ENCODE measurements at places on chromosomes 4 and X.

DNA sequence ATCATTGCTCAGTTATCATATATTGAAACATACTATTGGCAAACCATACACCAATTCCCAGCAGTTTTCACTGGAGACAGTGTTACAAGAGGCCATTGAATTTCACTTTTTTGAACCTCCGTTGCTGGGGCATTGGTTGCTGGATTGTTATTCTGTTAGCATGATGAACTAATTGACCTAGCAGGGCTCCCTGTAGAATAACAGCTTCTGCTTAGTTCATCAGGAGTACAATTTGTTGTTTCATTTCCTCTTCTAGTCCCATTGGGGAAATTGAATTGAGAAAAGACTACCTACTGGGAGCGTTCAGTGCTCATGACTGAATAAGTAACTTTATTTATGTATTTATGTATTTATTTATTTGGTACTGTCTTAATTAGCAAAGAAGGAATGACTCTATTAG, 151.6 kb downstream of the SLIT2 start:
- no peak for DNase-seq

DNA sequence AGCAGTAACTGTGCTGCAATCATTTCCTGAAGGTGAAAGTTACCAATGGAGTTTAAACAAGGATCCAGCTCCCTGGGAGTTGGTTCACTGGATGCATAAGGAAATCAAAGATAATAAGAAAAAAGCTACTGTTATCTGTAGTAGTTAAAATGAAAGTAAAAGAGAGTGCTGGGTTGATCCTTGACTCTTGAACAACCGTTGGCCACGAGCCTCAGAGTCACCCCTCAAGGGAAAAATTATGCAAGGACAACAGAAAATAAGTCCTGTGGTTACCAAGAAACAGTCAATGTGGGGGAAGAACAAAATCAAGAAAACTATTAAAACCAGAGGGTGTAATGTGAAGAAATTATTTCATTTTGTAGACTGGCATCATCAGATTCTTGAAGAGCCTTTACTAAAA, 49.7 kb upstream of the DDIT4L start:
- DNase-seq, result no peak

GRCh38 chr4:175947117-175947722, 118.4 kb upstream of the WDR17 start:
- no peak for DNase-seq

- no peak for DNase-seq
Observed at GRCh38 chr4:181597766-181598165, 645.4 kb upstream of the TENM3 start.

DNA sequence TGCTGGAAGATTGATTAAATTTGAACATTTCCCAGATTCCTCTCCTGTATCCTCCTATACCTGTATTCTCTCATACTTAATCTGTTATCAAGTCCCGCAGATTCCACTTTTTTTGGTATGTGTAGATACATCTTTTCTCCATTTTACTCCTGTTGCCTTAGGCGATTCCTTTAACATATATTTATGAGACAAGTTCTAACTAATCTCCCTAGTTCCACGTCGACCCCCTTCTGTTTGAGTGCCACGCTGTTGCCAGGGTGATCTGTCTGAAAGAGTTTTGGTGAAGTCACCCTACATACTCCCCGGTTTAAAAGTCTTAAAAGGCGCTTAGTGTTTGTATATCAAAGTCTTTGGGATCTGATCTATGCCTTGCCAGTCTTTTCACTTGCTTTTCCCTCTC, 2.4 kb downstream of the HNRNPH2 start:
- no peak for DNase-seq

DNA sequence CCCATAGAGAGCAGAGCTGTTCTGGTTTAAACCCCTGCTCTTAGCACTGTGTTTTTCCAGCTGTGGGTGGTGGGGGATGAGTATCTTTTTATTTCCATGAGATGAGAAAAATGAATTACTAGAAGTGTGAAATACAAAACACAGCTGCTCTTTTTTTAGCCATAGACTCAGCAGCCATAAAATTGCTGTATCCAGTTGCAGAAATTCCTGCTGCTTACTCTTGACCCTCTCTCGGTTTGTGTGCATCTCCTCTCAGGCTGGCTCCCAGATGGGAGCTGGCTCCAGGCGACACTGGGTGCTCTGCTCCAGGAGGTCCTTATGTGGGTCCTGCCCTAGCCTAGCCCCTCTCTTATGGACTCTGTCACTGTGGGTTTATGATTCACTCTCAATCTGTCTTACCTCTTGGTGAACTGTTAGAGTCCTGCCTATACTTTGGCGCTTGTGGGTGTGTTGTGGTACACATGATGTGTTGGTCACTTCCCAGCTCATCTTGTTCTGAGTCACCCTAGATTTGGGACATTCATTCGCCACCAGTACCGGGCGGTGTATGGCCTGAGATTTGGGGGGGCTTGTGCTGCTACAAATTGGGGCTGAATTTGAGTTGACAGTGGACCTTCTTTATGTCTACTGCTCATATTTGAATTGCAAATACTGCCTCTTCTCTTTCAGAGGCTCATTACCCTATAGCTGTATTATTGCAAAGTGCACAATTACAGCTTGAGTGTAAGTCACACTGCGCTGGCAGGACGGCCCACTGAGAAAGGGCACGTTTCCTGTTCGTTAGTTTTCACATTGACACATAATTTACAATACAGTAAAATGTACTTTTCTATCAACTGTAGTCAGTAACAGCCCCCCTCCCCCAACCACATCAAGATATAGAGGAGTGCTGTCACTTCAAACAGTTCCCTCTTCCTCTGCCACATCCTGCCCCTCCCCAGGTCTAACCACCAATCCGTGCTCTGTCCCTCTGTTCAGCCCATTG, 46.9 kb upstream of the MSANTD1 start:
- no peak for DNase-seq

- DNase-seq, result no peak
Observed at GRCh38 chrX:124232523-124233201, 99.8 kb upstream of the TEX13D start.

- DNase-seq, result no peak
Observed at GRCh38 chr4:94480362-94480951, 28.7 kb downstream of the PDLIM5 start.

DNA sequence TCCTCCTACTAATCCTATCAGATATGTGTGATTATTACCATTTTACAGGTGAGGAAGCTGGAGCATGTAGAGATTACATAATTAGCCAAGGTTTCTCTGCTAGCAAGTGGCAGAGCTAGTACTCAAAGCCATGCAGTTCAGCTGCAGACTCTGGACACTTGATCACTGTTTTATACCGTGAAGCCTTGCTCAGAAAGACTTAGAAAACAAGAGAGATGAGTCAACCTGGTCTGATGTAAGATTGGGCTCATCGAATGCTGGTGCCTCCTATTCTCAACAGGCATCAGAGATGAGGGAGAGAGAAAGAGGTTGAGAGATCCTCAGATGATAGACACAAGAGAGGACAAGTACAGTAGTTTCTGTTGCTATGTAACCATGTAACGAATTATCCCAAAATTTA, 19.0 kb upstream of the PDE5A start:
- DNase-seq, result no peak

DNA sequence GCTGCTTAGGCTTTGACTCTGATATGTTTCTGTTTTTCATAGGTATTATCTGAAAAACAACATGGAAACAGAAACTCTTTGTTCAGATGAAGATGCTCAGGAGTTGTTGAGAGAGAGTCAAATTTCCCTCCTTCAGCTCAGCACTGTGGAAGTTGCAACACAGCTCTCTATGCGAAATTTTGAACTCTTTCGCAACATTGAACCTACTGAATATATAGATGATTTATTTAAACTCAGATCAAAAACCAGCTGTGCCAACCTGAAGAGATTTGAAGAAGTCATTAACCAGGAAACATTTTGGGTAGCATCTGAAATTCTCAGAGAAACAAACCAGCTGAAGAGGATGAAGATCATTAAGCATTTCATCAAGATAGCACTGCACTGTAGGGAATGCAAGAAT, 238.6 kb downstream of the RAPGEF2 start:
- DNase-seq, result no peak

- no peak for DNase-seq
Observed at GRCh38 chrX:38109042-38109898, 102.9 kb downstream of the SYTL5 start.

- no peak for DNase-seq
Observed at GRCh38 chrX:17154001-17154400, 207.5 kb downstream of the REPS2 start.

GRCh38 chrX:80747832-80748231, 61.8 kb downstream of the BRWD3 start:
- no peak for DNase-seq

DNA sequence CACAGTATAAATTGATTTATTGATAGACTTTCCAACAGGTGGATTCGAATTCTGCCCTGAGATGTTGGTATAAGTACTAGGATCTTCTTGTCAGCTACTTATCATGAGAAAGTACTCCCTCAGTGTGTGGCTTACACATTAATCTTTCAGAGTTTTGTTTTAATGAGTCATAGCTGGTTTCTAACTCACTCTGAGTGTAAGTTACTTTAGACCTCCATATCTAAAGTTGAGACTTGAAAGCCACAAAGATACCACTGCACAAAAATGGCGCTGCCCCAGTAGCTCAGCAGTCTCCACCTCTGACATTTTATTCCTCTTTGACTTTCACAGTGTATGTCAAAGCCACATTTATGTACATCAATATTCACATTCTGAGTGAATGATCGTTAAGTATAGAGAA, 318.5 kb downstream of the ARAP2 start:
- DNase-seq, result no peak

GRCh38 chrX:39453889-39454621, 643.7 kb downstream of the BCOR start:
- no peak for DNase-seq

DNA sequence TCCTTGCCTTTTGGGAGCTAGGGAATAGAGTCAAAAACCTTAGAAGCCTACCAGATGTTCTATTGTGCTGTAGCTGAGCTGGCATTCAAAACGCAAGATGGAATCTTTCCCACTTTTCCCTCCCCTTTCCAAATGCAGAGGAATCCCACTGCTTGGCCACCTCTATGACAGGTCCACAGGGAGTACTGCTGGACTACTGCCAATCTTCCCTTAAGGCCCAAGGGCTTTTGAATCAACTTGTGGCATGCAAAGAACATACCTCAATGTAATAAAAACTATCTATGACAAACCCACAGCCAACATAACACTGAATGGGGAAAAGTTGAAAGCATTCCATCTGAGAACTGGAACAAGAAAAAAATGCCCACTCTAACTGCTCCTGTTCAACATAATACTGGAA, 139.2 kb upstream of the AGTR2 start:
- DNase-seq, result no peak

GRCh38 chrX:46635186-46635585, 61.6 kb downstream of the CHST7 start:
- DNase-seq, result no peak

GRCh38 chrX:15358533-15358932, 23.2 kb upstream of the PIGA start:
- DNase-seq, result no peak

DNA sequence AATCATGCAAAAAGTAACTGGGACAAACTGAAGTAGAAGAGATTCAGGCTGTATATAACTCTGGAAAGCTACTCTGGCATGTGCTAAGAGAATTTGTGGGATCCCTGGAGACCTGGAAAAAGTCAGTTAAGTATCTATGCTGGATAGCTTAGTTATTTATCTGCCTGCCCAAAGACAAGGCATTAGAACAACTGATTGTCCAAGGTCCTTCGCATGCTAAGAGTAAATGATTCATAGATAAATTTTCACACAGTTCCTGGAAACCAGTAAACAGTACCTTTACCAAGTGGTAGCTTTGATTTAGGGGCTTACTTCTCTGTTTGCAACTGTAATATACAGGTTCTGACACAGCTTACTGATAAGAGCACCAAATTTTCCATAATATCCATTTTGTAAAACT, 104.8 kb downstream of the ATP11C start:
- no peak for DNase-seq

DNA sequence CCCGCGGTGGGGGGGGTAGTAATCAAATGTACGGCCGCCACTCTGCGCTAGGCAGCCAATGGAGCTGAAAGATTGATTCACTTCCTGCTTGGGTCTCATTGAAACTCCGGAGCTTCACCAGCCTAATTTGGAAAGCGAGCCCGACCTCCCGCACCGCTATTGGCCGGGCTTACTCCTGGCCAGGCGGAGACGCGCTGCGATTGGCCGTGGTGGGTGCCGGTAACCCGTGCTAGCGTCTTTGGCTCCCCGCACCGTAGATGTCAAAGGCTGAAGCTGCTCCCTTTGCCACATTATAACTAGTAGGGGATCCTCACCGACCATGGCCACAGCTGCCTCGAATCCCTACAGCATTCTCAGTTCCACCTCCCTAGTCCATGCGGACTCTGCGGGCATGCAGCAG, at the start of gene POU3F4:
TSS of gene POU3F4 (plus strand) at position 285 of the 400 bp plus-strand sequence. CDS start at position 320, 35 bp downstream.
- no peak for DNase-seq

GRCh38 chr4:997375-998071, 4.3 kb upstream of the SLC26A1 start:
- no peak for DNase-seq

DNA sequence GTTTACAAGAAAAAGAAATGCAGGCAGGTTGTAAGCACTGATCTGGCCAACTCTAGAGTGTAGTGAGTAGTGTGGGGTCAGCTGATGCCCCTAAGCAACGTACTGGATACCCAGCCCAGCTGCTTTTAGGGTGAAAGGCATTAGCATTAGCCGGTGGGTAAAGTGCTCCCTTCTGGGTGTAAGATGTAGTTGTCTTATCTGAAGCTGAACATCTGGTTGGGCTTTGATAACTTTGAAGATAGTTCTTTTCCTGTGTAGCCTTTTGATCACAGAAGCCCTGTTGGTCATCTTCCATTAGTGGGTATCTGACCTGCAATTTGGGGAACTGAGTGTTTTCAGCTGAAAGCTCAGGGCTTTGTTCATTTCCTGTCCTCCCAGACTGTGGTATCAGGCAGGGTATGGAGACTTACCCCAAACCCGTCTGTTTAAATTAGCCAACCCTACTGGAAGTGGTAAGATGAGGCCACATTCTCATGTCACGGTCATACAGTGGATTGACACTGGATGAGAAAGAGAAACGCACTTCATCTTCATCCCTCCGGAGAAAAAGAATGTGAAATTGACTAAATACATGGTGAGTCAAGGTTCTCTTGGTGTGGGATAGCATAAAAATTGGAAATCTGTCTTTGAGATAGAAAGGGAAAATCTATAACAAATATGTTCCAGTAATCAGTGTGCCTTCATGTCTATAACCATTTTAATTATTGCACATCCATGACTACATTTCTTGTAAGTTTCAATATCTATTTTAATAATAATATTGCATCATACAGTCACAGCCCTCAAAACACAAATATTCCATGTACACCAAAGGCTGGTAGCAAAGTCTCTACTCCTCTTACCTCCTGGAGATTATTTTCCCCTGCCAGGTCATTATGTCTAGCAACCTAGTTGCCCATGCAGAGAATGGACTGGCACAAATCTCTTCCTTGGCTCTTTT, 8.7 kb downstream of the RHOH start:
- DNase-seq, result no peak

GRCh38 chrX:7908821-7909220, 18.4 kb downstream of the PNPLA4 start:
- DNase-seq, result no peak

DNA sequence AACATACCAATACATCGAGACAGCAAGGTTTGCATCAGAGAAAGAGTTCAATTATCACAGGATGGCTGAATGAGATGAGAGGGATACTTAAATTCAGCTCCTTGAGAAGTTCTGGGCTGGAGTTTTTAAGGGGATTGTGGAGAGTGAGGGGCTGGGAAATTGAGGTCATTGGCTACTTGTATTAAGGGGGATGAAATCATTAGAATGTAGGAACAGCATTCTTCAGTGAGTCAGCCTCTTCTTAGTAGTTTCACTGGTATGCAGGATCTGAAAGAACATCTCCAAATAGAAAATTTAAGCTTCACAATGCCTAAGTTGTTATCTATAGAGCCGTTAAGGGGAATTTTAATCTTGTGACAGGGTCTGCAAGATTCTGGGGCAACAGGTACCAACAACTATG, 211.6 kb upstream of the TAPT1 start:
- no peak for DNase-seq

GRCh38 chrX:147498796-147499195, 412.9 kb upstream of the FMR1 start:
- DNase-seq, result no peak

Data from SHP77 (cell line).